ENCODE measurements at places on chromosomes 2 and 18.

- no peak for DNase-seq
These were observed 56.8 kb downstream of the SLC4A10 start for GRCh38 chr2:161681046-161681445.

DNA sequence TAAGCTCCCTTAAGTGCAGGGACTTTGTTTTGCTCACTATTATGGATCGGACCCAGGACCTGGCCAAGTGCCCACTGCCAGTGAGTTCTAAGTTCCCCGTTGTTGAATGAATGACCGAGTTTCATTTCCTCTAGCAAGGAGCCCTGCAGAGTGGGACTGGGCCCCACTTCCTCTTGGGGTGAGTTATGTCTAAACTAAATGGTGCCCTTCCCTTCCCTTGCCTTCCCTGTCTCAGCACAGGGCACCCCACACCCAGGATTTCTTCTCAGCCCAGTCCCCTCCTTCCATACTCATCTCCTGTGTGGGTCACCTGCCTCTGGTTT, 195.3 kb upstream of the HS6ST1 start:
- no peak for DNase-seq

- DNase-seq: no peak
These were observed 63.4 kb downstream of the MYO5B start for GRCh38 chr18:50131591-50131990.

GRCh38 chr18:68942230-68942629, 144.3 kb downstream of the CCDC102B start:
- no peak for DNase-seq

GRCh38 chr2:172109256-172109987, 6.7 kb upstream of the DLX2 start:
- no peak for DNase-seq

GRCh38 chr2:51304311-51304710, 272.4 kb upstream of the NRXN1 start:
- no peak for DNase-seq

- DNase-seq: no peak
These were observed 112.8 kb downstream of the NDUFA10 start for GRCh38 chr2:239912171-239912937.

DNA sequence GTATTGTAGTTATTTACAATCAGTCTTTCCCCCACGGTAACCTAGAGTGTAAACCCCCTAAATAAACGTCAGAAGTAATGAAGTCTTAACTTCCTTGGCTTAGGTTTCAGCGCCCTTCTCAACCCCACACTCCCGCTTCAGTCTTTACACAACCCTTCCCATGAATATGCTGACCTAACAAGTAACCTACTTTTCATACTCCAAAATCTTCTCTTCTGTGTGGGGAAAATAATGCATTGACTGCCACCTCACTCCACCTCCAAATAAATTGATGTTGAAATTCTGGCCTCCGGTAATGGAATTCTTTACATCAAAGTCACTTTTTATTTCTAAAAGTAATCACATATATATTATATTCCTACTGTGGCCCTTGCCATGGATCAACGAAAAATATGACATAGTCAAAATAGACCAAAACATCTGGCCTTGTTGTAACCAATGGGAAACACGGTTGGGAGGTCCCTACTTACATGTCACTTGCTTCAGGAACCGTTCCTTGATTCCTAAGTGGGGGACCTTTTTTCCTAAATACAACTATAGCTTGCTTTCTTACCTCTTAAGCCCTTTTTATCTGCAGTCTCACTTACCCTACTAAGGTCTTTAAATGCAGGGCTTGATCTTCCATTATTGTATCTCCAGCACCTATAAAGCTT, 961 bp downstream of the GEN1 start:
- no peak for DNase-seq

GRCh38 chr18:49890041-49890440, 76.7 kb upstream of the ACAA2 start:
- no peak for DNase-seq

GRCh38 chr2:79721966-79722365, 209.1 kb downstream of the CTNNA2 start:
- no peak for DNase-seq

DNA sequence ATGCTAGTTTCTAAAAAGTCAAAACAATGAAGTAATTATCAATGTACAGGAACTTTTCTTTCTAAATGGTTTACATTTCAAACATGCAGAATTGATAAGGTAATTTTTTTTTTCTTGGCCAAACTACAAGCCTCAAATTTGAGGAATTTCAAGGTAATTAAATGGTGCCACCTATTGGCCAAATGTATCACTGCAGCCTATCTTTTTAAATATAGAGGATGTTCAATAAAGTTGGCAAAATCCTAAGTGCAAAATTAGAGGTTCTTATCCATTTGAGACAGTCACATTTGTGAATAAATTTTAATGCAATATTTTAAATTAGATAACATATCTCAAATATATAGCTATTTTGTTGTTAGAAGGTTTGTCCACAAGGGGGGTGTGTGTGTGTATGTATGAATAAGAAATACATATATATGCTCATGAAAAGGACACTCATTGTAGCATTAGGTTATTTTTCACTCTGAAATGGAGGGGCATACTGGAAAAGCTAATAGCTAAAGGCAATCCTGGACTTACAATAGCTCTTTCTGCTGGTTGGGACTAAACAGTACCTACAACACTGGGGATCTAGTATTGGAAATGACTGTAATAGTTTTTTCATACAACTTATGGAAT, 26.2 kb downstream of the MMADHC start:
- DNase-seq: no peak

GRCh38 chr2:6823111-6823510, 42.6 kb downstream of the CMPK2 start:
- DNase-seq: no peak

GRCh38 chr2:134610871-134611270, 107.9 kb downstream of the TMEM163 start:
- no peak for DNase-seq

DNA sequence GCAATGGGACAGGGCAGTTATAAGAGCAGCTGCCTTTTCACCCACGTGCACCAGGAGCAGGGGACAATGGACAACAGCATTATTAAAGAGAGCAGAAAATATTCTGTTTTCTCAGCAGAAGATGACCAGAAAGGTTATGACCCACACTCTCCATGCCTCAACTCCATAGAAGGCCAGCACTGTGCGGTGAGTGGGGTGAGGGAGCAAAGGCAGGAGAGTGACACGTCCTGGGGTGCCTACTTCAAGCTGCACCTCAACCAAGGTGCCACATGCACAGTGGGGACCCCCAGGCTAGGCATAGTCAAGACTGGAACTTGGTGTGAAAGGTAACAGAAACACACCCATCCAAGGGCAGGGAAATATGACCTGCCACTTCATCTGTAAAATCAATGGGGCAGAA, 50.4 kb downstream of the POLR1A start:
- no peak for DNase-seq

DNA sequence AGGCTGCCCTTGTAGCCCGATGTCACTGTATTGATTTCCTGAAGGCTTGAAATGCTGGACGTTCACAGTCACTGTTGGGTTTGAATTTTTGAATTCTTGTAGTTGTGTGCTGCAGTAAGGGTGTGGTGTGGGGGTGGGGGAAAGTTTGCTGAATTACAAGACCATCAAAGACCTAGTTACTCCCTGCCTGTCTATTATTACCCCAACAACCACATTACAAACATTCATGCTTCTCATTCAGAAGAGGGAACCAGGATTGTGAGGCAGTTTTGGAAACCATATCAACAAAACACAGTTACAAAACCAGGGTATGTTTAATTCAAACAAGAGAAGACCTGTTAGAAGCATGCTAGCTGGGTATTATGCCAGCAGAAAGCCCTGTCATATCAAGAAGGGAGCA, 85.8 kb downstream of the CLHC1 start:
- DNase-seq: no peak

Measured in DND-41 (cell line).